ENCODE measurements at places on chromosomes 4 and X.

- no peak for DNase-seq
Measured at GRCh38 chrX:39308126-39308525, 506.9 kb downstream of the MID1IP1 start.

DNA sequence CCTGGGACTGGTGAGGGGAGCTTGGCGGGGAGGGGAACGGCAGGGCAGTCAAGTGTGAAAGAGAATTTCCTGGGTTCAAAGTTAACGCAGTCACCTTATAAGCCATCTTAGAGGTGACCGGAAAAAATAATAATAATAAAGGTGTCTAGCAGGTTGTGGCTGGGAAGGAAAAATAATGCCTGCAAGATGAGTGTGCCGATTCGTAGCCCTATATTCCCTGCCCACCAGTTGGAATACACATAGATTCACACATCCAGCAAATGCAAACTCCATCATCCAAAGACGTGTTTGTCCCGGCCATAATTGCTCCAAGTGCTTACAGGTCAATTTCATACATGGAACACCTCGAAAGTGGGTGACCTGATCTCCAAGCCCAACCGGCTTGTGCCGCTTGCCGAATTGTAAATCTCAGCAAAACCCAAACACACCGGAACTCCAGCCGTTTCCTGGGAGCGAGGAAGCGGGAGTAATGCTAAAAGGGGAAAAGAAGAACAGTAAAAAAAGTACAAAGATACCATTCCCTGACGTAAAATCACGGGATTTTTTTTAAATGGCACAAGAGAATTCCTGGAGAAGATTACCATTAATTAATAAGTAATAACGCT is 1.3 kb upstream of the FAT1 start:
- DNase-seq = no peak

- DNase-seq = no peak
Measured at GRCh38 chr4:166822386-166822785, 411.9 kb downstream of the SPOCK3 start.

DNA sequence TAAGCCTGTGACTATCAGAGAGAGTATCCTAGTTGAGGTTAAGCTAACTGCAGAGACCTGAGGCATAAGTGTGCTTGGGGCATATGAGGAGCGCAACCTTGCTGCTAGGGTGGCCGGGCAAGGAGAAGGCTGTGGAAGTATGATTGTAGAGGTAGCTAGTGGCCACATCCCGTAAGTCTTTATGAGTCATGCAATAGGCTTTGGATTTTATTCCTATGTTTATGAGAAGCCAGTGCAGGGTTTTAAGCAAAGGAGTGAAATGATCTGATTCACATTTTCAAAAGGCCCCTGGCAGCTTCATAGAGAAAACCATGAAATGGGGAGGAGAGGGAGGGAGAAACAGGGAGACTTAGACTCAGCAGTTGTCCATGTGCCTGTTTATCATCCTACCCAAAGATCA is 92.1 kb upstream of the WDFY3 start:
- no peak for DNase-seq

DNA sequence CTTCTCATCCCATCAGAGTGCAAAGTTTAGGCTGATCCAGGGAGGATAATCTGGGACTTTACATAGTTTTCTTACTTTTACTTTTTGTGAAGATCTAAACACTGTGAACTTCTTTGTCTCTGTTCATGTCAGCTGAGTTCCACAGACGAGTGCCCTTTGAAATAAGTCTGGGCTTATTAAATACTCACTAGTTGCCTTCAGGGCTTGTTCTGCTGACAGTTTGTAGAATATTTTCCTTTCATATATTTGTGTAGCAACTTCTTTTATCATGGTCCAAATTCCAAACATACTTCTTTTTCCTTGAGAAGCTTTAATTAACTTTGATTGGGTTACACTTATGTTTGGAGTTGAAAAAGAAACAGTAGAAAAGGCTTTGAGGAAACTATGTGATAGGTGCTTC is 109.6 kb downstream of the SH2D1A start:
- no peak for DNase-seq

- DNase-seq = no peak
Measured at GRCh38 chrX:134949271-134949670, 41.5 kb upstream of the SMIM10 start.

- no peak for DNase-seq
Measured at GRCh38 chr4:167100120-167100519, 134.2 kb downstream of the SPOCK3 start.

DNA sequence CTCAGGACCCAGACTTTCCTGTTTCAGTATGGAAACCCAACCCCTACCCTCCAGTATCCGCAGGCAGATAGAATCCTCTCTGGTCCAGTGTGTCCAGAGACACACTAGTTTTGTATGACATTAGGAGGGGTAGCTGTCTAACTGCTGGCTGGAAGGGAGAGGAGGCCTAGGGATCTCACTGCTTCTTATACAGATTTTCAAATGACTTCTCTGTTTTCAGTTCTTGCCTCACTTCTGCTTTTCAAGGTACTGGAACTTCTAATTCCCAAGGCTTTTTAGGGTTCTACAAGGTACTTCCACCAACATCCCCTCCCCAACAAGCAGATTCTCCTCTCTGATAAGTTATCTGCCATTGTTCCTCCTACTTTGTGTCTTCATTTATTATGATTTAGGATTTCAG is 6.1 kb downstream of the SGCB start:
- DNase-seq = no peak

- DNase-seq = no peak
Measured at GRCh38 chr4:61428950-61429349, 228.8 kb downstream of the ADGRL3 start.

GRCh38 chr4:56463711-56464110 is 3.7 kb upstream of the SRP72 start:
- no peak for DNase-seq

- DNase-seq = no peak
Measured at GRCh38 chrX:74246524-74246923, 57.5 kb upstream of the ZCCHC13 start.

DNA sequence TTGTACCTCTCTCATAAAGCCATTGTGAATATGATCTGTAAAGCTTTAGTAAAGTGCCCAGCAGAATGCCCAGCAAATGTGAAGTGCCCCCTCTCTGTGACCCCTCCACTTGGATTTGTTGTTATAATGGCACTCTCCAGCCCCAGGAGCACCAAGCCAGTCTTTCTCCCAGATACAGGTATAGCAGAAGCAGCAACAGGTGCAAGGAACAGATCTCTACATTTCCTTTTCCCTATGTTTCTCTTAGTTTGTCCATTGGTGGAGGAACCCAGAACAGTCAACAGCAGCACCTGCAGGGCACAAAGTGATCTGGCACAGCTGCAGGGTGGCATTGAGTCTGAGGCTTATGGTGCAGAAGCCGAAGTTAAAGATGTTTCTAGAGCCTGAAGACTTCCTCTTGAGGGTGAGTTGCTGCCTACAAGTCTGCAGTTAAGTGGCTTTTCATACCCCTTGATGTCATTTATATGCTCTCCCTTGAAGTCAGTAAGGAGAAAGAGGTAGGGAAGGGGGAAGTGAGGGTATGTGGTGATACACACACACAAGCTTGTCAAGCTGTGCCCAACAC is 16.1 kb upstream of the CXCL3 start:
- DNase-seq = no peak

DNA sequence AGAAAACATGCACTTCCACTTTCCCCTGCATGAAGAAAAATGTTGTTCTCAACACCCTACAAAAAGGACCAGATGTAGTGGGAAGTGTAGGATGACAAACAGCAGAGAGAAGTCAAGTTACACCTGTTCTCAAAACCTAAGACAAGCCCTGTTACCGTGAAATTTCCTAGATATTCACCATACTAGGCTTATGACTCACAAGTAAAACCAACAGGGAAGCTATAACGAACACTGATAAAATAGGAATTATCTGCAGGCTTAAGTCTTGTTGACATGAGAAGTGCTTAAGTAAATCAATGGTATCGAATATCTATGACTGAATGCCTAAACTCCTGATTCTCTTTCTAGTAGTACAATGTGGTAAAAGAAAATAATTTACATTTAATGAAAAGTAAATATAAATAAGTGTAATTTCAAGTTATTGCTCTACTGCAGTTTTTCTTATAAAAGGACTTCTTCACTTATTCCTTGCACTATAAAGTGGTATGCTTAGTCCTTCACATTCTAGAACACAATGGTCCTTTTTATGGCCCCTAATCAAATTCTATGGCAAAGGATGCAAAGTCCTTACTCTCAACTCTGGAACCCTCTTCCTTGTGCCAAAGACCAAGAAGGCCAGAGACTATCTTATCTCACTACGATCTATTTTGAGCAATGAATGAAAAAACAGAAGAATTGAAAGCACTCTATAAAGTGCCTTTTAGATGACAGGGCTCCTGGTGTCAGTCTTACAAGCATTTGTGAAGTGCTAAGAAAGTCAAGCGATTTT is 19.6 kb downstream of the AP1S2 start:
- DNase-seq = no peak

- DNase-seq = no peak
Measured at GRCh38 chr4:152927737-152928136, 8.4 kb upstream of the FHDC1 start.

Data from Peyer's patch (tissue), 4 donors.